ENCODE measurements at places on chromosomes 2 and 18.
A peak's percentile ranks its signal among the peaks of the same experiment; 100 is the strongest.

DNA sequence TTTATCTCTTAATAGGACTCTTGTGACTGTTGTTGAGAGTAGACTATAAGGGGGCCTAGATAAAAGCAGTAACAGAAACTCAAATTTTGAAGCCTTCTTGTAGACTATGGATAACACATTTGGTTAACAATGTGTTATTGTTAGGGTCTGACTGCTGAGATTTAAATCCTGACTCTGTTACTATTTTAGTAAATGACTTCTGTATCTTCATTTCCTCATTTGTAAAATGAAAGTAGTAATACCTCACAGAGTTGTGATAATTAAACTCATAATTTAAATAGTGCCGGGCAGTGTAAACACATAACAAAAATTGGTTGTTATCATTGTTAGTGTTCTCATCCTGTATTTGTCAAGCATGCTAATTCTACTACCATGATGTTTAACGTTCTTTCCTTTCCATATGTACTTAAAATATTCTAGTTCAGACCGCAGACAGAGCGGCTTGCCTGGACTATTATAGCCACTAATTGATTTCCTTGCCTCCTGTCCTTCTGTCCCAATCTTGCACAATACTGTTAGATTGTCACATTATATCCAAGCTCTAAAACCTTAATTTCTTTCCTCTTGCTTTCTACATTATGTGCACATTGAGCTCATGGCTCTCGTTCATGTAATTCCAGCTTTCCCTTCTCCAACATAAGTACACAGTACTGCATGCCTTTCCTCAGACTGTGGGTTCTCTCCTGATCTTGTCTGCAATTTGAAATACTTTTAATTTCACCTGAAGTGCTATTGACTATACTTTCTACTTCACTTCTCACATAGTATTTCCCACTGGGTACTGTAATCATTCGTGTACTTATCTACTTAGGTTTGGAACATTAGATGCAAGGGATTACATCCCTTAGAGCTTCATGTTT lies 48.4 kb downstream of the RBBP8 start:
- no peak for DNase-seq

- DNase-seq: no peak
Measured at GRCh38 chr18:50465211-50466153, 90.6 kb downstream of the SKA1 start.

- no peak for DNase-seq
Measured at GRCh38 chr2:100317634-100318033, 4.7 kb downstream of the LONRF2 start.

DNA sequence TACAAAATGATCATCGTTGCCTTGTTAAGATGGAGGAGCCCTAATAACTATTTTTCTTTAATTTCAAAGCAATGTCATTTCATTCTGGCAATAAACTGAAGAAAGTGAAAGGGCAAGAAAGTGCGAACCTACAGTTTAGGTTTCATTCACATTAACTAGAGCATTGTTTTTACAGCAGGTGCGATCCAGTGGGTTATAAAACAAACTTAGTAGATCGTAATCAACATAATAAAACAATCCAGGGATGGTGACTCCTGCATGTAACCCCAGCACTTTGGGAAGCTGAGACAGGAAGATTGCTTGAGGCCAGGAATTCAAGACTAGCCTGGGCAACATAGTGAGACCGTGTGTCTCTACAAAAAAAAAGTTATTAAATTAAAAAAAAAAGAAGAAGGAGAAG lies 51.1 kb downstream of the AP1S3 start:
- DNase-seq: no peak

GRCh38 chr2:162100579-162100978 lies 26.6 kb upstream of the DPP4 start:
- DNase-seq: no peak

DNA sequence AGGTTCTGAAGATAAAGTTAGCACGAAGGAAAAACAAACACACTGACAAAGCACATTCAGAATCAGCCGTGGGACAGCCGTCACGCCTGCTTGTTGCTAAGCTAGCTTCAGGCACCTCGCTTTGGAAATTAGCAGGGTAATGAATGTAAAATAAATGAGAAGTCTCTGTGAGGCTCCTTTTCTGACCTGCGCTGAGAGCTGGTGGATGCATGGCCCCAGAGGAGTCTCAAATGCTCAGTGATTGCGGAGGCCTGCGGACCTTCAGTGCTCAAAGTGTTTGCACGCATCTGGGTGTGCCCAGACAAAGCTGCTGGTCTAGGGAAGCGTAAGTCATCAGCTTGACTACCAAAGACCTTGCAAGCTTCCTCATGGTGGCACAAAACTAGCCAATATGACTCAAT lies 50.6 kb downstream of the CD8B2 start:
- no peak for DNase-seq

DNA sequence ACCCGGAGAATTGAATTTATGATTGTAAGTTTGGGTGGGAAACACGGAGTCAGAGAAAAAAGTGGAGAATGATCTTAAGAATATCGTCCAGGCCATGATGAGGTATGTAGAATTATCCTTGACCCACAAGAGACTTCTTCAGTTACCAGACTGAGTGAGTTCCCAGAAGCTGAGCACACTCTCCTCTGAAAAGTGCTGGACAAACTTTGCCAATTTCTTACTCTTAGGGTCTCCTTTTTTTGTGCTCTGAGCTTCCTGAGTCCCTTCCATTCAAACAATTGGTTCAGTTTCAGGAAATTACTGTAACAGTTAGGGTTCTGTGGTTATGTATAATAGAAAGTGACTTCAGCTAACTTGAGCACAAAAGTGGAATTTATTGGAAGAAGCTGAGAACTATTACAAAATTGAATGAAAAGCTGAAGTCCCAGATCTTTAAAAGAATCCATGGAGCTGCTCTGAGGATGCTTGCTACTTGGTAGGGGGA lies 50.6 kb upstream of the EHBP1 start:
- no peak for DNase-seq

DNA sequence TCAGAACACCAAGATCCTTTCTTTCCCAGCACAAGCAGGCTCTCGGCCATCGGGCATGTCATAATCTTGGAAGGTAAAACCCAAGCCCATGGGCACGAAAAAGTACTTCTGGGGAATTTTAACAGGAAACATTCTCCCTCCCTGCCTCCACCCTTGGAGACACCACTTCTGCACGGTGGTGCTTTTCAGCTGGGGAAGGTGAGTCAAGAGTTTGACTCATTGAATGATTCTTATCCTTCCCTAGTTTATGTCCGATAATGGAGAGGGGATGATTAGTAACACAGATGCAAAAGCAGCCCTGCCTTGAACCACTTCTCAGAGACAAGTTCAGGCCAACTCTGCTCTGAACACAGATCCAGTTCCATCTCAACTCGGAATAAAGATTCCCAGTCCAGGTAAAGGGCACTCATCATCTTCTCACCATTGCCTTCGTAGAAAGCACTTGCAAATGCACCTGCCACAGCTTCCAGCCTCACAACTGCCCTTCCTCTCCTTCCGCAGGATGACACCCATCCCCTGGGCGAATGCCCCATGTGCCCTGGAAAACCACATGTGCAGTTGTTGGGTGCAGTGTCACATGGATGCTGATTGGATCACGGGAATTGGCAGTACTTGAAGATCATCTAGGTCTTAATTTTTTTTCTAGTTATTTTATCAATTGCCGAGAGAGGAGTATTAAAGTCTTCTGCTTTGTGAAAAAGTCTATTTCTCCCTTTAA lies 136.2 kb downstream of the PXDN start:
- DNase-seq: no peak

DNA sequence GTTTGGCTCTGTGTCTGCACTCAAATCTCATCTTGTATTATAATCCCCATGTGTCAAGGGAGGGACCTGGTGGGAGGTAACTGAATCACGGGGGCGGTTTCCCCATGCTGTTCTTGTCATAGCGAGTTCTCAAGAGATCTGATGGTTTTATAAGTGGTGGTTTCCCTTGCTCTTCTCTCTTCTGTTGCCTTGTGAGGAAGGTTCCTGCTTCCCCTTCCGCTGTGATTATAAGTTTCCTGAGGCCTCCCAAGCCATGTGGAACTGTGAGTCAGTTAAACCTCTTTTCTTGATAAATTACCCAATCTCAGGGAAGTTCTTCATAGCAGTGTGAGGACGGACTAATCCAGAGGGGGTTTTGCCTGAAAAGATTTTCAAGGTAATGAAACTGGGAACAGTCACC lies 245.4 kb downstream of the GALR1 start:
- no peak for DNase-seq

GRCh38 chr2:44928483-44929158 lies 12.9 kb upstream of the SIX3 start:
- DNase-seq: no peak

DNA sequence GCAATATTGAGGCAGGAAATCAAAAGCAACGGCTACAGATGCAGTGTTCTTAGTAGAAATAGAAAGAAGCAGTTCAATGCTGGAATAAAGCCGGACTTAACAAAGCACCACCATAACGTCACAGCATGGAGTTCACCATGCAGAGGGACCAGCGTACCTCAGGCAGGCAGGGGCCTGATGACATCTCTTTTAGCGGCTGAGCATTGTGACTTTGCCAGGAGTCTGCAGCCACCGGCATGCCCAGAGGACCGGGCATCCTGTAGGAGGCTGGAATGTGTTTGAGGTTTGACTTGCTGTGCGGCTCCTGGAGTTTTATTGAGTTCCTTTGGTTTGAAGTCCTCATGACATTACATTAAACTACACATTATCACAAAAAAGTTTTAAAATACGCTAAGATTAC lies 139.8 kb downstream of the UXS1 start:
- no peak for DNase-seq

- no peak for DNase-seq
Measured at GRCh38 chr18:24051031-24051947, 36.7 kb downstream of the TTC39C start.

GRCh38 chr2:189153619-189154018 lies 25.9 kb downstream of the COL5A2 start:
- DNase-seq: no peak

GRCh38 chr2:18311420-18312195 lies 248.8 kb downstream of the RDH14 start:
- peak; percentile 7 for DNase-seq

DNA sequence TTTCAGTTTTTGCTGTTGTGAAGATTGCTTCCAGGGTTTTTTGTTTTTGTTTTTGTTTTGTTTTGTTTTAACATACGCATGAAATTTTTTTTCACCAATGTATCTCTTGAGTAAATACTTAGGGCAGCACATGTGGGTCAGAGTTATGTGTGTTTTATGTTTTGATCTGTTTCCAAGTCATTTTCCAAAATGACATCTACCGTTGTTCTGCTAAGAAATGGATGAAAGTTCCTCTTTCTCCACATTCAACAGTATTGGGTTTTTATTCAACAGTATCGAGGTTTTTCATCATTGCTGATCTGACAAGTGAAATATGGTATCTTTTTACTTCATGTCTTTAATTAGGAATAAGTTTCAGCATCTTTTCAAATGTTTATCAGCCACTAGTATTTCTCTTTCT lies 16.7 kb downstream of the RNF144A start:
- DNase-seq: no peak

DNA sequence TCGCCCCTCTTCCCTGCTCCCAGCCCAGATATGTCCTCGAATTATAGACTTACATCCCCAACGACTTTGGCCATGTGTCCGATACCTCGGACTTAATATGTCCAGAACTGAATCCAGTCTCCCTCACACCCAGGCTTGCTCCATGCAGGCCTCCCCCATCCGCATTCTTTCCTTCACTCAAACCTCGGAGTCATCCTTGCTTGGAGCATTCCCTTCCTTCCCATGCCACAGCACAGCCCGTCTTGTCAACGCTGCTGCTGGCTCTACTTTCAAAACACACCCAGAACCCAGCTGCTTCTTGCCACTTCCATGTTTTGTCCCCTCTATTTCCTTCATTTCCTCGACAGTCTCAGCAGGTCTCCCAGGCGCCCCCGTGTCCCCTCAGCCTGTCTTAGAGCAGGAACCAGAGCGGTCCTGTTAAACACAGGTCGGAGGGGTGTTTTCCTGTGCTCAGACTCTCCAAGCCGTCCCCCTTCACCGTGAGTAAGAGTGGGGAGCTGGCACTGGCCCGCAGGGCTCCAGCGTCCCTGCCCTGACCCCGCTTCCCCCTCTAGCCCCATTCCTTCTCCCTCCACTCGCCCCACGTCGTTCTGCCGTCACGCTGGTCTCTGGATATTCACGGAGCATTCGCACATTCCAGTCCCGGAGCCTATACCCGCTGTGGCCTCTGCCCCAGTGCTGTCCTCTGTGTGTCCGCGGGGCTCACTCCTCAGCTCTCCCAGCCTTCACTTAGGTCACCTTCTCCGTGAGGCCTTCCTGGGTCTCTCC lies 54.4 kb downstream of the VAPA start:
- DNase-seq: no peak

DNA sequence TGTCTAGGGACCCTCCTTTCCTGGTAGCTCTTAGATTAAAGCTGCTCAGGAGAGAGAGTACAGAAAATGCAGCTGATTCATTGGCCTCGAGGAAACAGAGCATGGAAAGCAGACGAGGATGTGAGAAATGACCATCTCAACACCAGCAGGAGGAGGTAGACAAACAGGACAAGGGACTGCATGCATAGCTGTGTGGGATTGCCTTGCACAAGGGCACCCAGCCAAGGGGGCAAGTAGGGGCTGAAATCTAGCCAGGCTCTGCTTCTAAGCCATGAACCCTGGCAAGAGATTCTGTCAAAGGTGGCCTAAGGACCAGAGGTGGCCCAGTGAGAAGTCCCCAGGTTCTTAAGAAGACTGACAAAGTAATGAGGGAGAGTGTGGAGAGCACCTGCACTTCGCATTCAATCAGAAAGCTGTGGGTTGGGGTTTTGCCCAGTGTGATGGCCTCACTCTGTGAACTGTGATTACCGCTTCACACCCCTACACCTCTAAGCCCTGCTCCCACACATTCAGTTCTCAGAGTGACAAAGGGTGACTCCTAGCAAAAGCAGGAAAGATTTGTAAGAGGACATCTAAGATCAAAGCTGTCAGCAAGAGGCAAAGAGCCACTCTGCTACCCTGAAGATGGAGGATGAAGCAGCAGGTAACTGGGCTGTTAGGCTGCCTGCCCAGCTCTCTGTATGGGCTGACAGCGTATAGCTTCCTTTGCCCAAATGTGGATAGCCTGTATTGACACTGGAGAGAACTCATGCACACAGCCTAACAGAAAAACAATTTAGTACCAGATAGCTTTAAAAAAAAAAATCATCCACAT lies 151.3 kb upstream of the PELI1 start:
- no peak for DNase-seq

GRCh38 chr18:62732617-62733016 lies 17.3 kb downstream of the PHLPP1 start:
- no peak for DNase-seq

- no peak for DNase-seq
Measured at GRCh38 chr2:179692610-179693009, 168.8 kb downstream of the ZNF385B start.

DNA sequence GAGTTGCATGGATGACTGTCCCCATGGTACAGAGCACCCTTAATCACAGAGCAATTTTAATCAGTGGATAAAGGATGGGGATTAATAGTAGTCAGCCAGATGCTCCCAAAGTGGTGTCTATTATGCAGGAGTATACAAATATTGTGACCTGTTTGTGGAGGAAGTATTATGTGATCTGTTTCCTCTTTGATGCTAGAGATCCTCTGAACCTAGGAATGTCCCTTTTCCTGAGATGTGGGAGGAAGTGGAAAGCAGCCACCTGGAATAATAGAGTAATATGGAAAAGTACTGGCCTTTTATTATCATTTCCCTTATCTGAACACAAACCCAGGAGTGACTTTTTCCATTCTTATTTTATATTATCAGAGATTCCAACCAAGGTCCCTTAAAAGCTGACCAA lies 94.2 kb upstream of the EFEMP1 start:
- no peak for DNase-seq

- no peak for DNase-seq
Measured at GRCh38 chr18:2570772-2571199, 519 bp downstream of the METTL4 start.
